T47D (cell line): ENCODE measurements at places on chromosomes 1 and 21.
A peak's percentile ranks its signal among the peaks of the same experiment; 100 is the strongest.

GRCh38 chr1:83791821-83792437 lies 207.0 kb downstream of the TTLL7 start:
- no peak for DNase-seq

GRCh38 chr1:203506858-203507626 lies 13.1 kb downstream of the OPTC start:
- DNase-seq: no peak

- DNase-seq: no peak
Observed at GRCh38 chr1:181383695-181384094, 99.6 kb upstream of the CACNA1E start.

- no peak for DNase-seq
Observed at GRCh38 chr1:38190983-38191382, 144.4 kb upstream of the POU3F1 start.

- no peak for DNase-seq
Observed at GRCh38 chr1:11564237-11564636, 85.3 kb downstream of the DISP3 start.

DNA sequence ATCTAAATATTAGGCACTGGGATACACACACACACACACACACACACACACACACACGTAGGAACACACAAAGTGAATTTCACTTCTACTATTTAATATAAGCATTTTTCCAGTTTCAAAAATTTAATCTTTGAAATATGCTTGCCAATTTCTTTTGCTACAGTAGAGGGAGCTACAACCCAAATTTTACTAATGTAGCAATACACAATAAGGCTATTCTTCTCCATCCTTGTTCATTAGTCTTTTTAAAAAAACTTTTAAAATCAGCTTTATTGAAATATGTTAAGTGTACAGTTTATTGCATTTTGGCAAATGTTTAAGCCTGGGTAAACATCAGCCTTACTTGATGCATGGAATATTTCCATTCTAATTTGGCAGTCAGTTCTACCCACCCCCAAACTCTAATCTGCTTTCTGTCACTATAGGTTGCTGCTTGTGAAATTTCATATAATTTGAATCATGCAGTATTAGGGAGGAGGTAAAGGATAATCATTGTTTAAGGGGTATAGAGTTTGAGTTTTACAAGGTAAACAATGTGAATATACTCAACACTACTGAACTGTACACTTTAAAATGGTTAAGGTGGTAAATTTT lies 93.0 kb upstream of the TENT5C start:
- DNase-seq: peak; percentile 20

- DNase-seq: no peak
Observed at GRCh38 chr1:42186152-42186551, 21.6 kb upstream of the GUCA2A start.

- peak; percentile 82 for DNase-seq
Observed at GRCh38 chr1:183543619-183544204, 46.5 kb downstream of the NCF2 start.

- DNase-seq: peak; percentile 41
Observed at GRCh38 chr1:46530791-46531409, 20.5 kb downstream of the KNCN start.

DNA sequence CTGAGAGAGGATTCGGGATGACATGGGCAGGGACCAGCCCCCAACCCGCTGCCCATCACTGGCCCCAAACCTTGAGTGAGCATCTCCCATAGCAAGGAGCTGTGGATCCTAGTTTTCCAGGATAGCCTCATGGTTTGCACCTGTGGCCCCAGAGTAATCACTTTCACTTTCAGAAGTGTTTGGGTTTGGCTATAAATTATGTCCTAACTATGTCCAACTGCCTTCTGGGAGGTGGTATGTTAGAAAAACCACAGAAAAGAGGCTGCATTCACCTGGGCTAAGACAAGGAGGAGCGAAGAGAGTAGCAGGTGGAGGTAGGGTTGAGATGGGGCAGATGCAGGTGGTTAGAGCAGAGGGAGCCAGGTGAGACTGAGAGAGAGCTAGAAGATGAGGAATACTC lies 19.4 kb upstream of the CLIC6 start:
- no peak for DNase-seq

DNA sequence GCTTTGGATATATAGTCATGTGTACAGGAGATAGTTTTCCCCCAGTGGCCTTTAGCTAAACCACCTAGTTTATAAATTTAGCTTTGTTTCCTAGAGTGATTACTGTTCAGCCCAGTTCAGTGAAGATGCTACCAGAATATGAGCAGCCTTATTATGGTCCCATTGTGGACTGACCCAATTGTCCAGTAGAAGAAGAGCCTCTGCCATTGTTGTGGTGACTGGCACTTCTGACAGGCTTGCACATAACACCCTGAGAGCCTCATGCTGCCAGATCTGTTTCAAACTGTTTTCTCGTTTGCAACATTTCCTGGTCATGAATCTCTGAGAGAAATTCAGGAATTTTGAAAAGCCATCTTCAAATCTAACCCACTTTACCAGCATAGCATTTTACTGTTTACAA lies 20.6 kb downstream of the KPNA6 start:
- no peak for DNase-seq

GRCh38 chr21:27339902-27340301 lies 373.0 kb upstream of the ADAMTS5 start:
- no peak for DNase-seq

GRCh38 chr1:62962014-62962812 lies 178.3 kb downstream of the ATG4C start:
- DNase-seq: no peak

DNA sequence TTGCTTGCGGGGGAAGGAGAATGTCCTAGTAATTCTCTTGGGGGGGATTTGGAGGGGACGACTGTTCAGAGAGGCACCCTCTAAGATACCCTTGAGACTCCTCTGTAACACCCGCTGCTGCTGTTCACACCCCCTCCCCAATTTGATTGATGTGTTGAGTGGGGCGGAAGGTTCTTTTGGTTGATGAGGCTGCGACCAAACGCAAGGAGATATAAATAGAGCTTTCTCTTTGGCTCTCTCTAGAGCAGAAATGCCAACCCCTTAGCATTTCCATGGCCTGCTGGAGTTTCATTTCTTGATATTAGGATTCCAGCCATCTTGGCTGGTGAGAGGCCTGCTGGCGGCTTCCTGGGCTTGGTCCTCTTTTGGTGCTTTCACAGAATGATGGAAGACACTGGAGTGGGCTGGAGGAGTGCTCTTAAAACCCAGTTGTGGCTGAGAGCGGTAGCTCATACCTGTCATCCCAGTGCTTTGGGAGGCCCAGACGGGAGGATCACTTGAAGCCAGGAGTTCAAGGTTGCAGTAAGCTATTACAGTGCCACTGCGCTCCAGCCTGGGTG lies 2.0 kb downstream of the PIK3CD start:
- no peak for DNase-seq

GRCh38 chr21:34545079-34545884 lies 33.3 kb upstream of the KCNE1 start:
- peak; percentile 91 for DNase-seq

DNA sequence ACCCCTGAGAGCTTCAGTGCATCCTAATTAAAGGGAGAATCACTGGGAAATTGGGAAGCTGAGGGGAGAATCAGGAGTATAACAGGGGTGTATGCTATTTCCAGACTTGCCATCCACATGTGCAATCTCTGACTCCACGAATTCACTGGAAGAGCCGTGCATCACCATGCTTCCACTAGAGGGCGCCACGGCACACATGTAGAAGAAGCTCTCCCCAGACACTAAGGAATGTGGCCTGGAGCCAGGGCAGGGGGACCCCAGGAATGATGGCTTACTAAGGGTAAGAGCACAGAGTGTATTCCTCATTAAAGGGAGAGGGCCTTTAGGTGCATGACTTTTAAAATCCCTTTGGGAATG lies 81.5 kb downstream of the ABCA4 start:
- peak; percentile 74 for DNase-seq

- no peak for DNase-seq
Observed at GRCh38 chr1:149916898-149917252, 769 bp downstream of the SV2A start.

DNA sequence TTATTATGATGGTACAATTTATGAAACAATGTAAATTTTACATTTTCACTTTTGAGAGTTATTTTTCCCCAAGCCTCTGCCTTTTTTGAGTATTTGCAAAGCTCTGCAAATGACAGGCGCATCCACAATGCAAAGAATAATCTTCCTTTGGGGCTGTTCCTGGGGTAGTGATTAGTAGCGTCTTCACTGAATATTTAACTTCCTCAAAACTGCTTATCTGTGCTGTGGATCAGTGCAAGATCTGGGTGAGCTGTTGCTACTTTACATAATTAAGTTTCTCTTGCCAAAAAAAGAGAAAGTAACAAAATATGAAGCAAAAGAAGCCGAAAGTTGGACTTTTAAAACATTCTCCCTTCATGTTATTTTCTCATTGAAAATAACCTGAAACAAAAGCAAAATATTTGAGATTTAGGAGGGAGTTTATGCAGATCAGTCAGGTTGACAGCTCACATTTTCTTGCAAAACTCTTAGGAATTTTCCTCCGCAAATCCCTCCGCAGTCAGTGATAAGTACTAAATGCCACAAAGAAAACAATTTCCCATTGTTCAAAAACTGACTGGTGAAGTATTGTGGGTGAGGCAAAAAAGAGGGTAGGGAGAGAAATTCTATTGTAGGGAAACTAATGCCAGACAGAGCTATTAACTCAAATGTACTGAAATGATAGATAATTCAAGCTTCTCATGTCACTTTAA lies 276.4 kb upstream of the B3GALT2 start:
- DNase-seq: no peak

GRCh38 chr1:162631546-162632191 lies 595 bp upstream of the DDR2 start:
- no peak for DNase-seq

- DNase-seq: no peak
Observed at GRCh38 chr21:34570313-34570712, 44.6 kb downstream of the RCAN1 start.

DNA sequence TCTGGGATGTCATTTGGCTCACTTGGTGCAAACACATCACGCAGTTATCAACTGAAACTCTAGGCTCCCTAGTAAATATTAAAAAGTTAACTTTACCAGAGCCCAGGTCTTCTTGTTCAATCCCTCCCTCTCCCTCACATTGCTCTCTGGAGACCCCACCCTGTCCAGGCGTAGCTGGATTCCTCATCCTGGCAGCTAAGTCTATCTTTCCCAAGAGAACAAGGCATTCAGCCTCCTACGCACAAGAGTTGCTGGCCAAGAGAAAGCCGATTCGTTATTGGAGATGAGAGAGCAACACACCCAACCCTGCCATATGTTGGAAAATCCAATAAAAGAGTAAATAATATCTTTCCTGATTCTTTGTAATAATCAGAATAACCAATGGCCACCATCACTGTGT lies 117.9 kb downstream of the SLC30A10 start:
- no peak for DNase-seq

DNA sequence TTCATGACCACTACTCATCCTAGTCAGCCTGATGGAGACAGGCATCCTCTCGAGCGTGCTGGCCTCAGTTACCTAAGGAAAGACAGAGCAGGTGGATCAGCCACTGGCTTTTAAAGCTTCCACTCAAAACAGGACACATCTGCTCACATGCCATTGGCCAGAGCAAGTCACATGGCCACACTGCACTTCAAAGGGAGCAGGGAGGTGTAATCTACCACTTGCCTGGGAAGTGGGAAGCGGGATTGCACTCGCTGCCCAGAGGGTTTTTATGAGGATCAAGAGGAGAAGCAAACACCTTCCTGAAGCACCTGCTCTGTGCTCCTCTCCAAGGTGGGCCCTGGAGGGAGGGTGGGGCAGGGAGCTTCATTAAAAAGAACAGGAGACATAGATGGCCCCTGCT lies 108.0 kb downstream of the TAS1R2 start:
- no peak for DNase-seq

DNA sequence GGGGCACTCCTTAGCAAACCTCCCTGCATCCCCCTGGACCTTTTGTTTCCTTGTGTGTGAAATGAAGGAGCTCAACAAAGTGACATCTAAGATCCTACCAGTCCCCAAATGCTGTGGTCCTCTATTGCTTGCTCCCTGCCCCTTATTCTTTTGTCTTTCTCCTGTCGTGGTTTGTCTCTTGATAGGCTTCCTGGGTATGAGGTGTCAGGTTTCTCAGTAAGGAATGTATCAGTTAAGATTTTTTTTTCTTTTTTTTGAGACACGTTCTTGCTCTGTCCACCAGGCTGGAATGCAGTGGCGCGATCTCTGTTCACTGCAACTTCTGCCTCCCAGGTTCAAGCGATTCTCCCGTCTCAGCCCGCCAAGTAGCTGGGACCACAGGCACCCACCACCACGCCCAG lies 16.8 kb downstream of the CNIH3 start:
- no peak for DNase-seq

DNA sequence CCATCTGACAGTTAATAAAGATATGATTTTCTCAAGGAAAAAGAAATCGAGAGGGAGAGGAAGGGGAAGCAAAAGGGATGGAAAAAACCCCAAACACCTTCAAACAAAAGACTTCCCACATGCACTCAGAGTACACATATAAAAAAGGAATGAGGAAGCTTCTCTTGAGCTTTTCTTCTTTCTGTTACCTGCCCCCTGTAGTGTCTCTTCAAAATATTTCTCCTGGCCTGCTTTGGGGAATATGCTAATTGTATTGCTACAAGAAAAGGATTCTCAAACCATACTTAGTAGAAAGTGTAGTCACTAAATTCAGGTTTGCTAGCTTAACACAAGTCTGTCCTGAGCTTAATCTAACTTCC lies 58.7 kb downstream of the KIF14 start:
- no peak for DNase-seq

- no peak for DNase-seq
Observed at GRCh38 chr1:117335376-117336086, 31.7 kb upstream of the MAN1A2 start.

GRCh38 chr1:24957016-24957807 lies 27.1 kb upstream of the RUNX3 start:
- no peak for DNase-seq

- DNase-seq: no peak
Observed at GRCh38 chr21:42193131-42193671, 25.7 kb upstream of the ABCG1 start.

DNA sequence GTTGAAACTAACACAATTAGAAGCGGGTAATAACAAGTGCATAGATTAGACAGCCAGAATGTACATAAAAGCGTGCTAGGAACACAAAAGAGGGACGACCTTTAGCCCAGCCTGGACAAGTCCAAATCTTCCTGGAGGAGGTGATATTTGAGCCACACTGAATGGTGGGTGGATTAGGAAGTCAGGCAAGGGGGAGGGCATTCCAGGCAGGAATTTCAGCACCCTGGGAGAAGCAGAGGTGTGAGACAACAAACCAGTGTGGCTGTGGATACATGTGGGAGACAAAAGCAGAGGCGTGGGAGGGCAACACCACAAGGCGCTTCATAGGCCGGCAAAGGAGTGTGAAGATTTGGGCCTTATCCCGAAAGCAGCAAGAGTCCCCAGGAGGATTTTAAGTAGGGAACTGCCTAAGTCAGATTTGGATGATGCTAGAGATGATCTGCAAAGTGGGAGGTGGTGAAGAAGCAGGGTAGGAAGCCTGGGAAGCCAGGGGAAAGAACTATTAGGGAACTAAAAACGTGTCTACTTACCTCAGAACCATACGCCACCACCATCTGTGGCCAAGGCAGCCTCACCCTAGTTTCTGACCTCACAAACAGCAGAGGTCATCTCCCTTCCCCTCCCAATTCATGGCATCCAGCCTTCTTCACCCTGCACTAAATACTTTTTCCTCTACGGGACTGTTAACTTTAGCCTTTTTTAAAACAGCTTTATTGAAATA lies 81.8 kb downstream of the GLUL start:
- no peak for DNase-seq

GRCh38 chr1:1434131-1434823 lies 1.2 kb upstream of the VWA1 start:
- DNase-seq: peak; percentile 51
